ENCODE measurements at places on chromosomes 7 and 10.

DNA sequence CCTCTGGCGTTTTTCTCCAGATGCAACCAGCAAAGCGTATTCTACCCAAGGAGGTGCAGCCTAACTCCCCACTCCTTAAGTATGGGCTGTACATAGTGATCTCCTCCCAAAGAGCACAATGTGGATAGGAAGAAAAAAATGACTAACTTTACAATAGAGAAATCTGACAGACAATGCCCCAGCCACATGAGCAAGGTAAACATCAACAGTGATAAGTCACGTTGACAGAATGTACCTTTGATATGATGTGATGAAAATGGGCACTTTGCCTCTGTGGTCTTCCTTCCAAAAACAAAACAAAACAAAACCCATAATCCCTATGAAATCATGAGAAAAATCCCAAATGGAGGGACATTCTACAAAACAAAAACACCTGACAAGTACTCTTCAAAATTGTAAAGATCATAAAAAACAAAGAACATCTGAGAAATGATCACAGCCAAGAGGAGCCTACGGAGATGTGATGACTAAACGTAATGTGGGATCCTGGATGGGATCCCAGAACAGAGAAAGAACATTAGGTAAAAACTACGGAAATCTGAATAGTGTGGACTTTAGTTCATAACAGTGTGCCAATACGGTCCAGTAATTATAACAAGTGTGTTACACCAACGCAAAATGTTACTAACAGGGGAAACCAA lies 50.6 kb downstream of the ABLIM1 start:
- DNase-seq = no peak

DNA sequence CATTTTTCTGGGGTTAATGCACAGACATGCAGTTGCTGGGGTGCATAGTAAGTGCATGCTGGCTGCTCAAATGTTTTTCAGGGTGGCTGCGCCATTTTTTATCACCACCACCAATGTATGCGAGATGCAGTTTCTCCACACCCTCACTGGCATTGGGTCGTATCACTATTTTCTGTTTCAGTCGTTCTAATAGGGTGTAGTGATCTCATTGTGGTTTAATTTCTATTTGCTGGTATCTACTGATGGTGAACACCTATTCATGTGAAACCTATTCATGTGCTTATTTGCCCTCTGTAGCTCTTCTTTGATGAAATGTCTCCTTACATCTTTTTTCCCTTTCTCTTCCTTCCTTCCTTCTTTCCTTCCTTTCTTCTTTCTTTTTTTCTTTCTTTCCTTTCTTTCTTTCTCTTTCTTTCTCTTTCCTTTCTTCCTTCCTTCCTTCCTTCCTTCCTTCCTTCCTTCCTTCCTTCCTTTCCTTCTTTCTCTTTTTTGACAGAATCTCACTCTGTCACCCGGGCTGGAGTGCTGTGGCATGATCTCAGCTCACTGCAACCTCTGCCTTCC lies 84.3 kb downstream of the ELFN1 start:
- DNase-seq = no peak

GRCh38 chr10:128877936-128878335 lies 589.1 kb upstream of the MGMT start:
- DNase-seq = no peak

- no peak for DNase-seq
Measured at GRCh38 chr10:124239134-124239533, 145.7 kb upstream of the CHST15 start.

DNA sequence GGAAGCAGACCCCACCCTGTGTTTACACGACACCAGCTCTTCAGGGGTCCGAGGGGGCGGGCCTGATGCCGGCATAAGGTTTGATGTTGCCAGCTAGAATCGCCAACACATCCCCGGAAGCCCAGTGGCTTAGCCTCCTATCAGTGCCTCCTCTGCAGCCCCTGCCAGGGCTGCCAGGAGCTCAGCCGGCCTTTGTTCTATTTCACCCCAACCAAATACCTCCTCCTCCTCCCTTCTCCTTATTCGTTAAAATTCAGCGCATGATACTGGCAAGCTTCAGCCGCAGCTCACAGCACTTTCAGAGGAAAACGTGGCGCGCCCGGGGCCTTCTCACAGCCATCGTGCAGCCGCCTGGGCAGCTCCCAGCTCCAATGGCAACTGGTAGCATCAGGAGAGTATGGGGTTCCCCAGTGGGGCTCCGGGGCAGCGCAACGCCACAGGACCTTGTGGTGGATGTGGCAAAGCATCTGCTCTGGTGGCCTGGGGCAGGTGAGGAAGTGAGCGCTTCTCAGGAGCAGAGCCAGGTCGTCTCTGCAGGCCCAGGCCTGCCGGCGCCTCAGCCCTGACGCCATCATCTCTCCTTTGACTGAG lies 176.4 kb upstream of the RHEB start:
- DNase-seq = no peak

DNA sequence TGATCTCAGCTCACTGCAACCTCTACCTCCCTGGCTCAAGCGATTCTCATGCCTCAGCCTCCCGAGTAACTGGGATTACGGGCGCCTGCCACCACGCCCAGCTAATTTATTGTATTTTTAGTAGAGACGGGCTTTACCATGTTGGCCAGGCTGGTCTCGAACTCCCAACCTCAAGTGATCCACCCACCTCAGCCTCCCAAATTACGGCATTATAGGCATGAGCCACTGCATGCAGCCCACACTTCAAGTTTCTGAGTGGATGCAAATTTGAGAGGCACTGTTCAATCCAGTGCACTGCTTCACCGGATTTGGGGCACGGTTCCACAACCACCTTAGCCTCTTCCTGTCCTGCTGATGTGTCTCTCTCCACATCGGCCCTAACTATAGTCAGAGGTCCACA lies 16.5 kb downstream of the CNPY1 start:
- no peak for DNase-seq

DNA sequence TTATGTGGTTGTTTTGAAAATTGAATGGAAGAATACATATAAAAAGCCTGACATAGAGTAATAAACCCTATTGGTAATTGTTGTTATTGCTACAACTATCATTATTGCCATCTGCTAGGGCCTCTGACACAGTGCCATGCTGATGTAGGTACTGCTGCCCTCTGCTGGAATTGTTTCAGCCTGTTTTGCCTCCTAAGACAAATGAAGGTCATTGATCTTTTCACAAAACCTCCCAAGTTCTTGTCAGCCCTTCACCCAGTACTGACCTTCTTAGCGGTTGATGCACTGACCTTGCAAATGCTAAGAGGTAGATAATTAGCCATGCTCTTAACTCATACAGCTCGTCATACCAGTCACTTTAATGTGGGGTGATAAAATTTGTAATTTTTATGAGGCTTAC lies 975.2 kb downstream of the SORCS1 start:
- DNase-seq = peak; percentile 25

GRCh38 chr7:45924283-45924682 lies 3.2 kb upstream of the IGFBP3 start:
- no peak for DNase-seq

GRCh38 chr10:127345231-127345965 lies 149.0 kb upstream of the INSYN2A start:
- no peak for DNase-seq

- DNase-seq = peak; percentile 31
Measured at GRCh38 chr7:128863433-128863989, 855 bp downstream of the ATP6V1F start.

- DNase-seq = no peak
Measured at GRCh38 chr7:1868516-1869165, 198.6 kb downstream of the ELFN1 start.

DNA sequence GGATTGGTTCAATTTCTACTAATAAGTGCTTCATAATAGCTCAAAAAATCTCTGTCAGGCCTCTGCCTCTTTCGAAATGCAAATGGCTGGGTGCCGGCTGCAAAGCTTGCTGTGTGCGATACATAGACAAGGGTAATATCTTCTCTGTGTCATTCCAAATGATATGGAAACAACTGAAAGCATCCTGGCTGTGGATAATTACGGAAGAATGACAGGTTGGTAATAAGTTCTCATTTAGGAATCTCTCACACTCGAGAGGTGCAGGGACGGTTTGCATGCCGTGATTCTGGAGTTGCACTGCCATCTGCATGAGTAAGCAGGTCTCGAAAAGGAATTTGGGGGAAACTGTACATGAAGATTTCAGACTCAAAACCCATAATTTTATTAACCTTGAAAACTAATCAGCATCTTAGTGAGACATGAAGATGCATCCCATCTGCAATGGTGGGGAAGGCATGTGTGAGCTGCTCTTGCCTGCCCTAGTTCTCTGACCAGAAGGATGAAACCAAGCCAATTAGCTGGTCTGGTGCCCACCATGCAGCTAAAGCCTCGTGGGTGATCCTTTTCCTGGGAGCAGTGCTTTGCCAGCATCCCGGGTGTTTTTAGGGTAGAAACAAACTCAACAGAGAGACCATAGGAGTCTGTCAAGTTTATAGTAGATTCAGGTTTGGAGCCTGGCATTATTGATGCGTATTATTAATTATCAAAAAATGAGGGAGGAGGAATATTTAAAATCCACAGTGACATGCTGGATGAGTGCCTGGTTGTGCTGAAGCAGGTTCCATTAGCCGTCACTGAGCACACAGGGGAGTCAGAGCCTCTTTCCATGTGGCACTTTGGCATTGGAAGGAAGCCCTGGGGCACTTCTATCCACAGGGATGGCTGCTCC lies 503.6 kb upstream of the MGMT start:
- DNase-seq = no peak

- DNase-seq = no peak
Measured at GRCh38 chr7:157468221-157469111, 131.7 kb downstream of the DNAJB6 start.

- DNase-seq = no peak
Measured at GRCh38 chr10:88234297-88234696, 348.8 kb downstream of the RNLS start.

DNA sequence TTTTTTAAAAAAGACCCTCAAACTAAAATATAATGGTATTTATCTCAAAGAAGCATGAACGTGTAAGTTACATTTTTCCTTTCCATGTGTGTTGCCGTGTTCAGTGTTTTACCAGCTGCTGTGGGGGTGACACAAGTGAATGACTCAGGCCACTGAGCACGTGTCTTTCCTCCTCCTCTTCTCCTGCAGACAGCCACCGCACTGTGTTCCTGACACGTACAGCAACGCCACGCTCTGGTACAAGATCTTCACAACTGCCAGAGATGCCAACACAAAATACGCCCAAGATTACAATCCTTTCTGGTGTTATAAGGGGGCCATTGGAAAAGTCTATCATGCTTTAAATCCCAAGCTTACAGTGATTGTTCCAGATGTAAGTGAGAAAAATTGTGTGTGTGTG lies 29.7 kb downstream of the TMEM248 start:
- no peak for DNase-seq

DNA sequence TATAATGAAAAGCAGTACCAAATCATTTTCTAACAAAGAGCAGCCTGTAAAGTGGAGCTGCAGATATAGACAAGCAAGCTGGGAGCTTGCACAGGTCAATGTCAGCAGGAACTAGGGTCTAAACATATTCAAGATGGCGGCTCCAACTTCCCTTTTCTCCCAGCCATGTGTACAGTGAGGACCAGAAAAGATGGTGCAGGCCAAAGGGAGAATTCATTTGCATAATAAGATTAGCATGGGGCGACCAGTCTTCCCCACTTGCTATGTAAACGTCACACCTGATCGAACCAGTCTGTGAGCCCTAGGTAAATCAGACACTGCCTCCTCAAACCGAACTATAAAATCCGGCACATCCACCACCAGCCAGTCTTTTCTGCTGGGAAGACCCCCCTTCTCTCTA lies 4.4 kb upstream of the RAPGEF5 start:
- no peak for DNase-seq

- DNase-seq = no peak
Measured at GRCh38 chr7:115526278-115526677, 504.3 kb downstream of the TFEC start.

- DNase-seq = no peak
Measured at GRCh38 chr7:137967143-137968018, 34.5 kb downstream of the CREB3L2 start.

- DNase-seq = no peak
Measured at GRCh38 chr10:125133696-125134482, 26.5 kb downstream of the CTBP2 start.

GRCh38 chr7:68205826-68206225 lies 1209.2 kb downstream of the TYW1 start:
- no peak for DNase-seq

DNA sequence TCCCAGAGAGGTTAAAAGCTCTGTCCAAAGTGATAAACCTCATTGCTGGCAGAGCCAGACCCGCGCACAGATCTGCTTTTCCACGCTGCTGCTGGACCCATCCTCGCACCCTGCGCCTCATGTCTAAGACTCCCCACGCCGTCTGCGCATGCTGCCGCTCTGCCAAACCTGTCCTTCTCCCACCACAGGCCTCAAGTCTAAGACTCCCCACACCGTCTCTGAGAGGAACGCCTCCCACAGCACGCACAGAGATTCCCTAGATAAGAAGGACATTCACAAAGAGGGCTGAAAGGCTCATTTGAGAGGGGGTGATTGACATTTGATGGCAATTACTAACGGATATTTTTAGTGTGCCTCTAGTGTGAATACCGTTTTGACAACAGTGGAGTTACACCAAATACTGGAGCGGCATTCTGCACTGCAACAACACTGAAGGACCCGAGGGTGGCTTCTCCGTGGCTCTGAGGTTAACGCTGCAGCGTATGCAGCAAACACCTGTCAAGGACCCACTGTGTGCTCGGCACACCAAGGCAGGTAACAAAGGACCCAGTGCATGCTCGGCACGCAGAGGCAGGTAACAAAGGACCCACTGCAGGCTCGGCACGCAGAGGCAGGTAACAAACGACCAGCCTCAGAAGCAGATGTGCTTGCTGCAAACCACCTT lies 231.4 kb downstream of the DNAJB6 start:
- DNase-seq = no peak

GRCh38 chr10:5949009-5949759 lies 28.2 kb downstream of the IL15RA start:
- DNase-seq = no peak

- DNase-seq = no peak
Measured at GRCh38 chr10:35056686-35057085, 33.5 kb downstream of the CUL2 start.

- no peak for DNase-seq
Measured at GRCh38 chr7:40298421-40298820, 163.6 kb downstream of the SUGCT start.

DNA sequence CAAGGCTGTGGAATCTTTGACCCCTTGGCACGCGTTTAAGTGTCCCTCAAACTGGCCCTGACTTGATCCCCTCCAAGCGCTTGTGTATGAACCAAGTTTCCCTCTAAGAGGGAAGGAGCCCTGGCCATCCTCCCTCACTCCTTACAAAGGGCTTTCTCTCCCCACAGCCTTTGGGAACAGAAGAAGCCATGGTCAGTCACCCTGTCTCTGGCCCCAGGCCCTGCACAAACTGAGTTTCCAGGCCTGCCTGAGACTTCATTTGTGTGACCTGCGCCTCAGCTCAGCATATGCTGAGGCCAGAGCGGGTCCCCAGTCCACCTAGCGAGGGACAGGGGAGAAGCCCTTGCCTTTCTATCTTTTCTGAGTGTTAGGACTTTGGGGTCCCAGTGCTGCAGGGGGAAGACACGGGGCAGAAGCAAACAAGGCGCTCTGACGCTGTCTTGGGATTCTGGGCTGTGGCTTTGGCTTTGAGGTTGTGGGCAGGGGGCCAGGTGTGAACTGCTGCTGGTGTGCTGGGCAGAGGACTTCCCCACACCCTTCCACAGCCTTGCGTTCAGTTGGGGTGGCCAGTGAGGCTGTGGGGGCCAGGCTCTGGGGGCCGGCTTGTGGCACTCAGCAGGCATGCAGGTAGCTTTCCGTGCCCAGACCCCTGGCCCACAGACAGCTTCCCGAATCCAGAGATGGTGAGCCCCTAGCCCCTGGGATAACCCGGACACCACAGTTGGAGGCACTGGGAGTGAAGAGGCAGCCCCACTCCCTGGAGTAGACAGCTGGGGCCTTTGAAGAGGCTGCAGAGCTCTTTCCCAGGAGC lies 1.5 kb downstream of the RET start:
- no peak for DNase-seq

- DNase-seq = no peak
Measured at GRCh38 chr7:113561446-113561845, 357.4 kb downstream of the PPP1R3A start.

All from T-helper 2 cell (primary cell).